Activated CD4-positive, alpha-beta T cell treated with anti-CD3 and anti-CD28 coated beads, Interleukin-2, amount 50 U/mL, for 1 hour (primary cell): ENCODE measurements at places on chromosomes 4 and X.

DNA sequence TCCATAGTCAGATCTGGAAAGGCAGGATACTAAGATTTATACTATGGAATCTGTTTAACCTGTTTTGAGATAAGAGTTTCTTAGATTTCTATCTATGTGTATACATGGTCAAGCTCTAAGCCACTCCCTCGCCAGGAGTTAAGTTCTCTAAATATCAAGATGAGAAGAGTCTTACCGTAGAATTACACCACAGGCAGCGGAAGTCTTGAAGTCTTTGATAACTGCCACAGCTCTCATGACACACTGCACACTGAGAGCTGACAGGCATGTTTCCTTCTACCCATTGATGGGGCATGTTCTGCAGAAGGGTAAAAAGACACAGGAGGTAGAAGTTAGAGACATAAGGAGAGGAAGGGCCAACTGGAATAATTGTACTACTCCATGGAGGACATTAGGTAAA is 67.7 kb downstream of the DGKK start:
- no peak for DNase-seq

DNA sequence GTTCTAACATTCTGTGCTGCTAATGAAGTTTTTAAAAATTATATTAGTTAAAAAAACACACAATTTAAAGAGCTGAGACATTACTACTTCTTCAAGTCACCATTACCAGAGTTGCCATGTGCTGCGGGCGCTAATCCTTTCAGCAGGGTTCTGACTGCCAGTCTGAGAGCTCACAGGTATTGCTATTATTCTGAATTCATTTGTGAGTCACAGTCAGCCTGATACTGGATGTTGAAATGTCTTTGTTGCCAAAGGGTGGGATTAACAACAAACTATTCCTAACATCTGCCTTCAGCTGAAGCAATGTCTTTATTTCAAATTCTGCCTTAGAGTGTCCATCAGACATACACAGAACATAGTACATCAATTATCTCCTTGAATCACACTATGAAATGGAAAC is 197.1 kb upstream of the FGF13 start:
- DNase-seq = no peak

DNA sequence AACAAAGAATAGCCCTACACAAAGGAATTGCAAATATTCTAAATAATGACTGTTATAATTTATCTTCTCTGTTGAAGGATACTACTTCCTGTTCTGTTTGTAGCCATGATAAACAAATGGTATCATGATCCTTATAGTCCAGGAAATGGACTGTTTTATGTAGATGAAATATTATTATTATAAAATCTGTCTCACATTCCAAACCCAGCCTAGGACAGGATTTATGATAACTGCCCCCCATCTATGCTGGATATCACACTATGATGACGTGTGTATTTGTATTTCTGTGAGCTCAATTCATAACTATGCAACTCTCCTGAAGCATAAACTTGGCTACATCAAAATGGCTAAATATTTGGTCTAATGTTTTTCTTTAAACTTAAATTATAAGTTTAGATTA is 21.3 kb downstream of the DMD start:
- no peak for DNase-seq

GRCh38 chr4:92606227-92606626 is 302.5 kb downstream of the GRID2 start:
- no peak for DNase-seq

GRCh38 chrX:63350465-63350877 is 661 bp downstream of the SPIN4 start:
- DNase-seq = no peak

GRCh38 chrX:154734061-154734781 is 16.7 kb downstream of the GAB3 start:
- peak; percentile 38 for DNase-seq

GRCh38 chr4:153140294-153140693 is 63.9 kb upstream of the TRIM2 start:
- DNase-seq = no peak

GRCh38 chr4:183757060-183757459 is 98.0 kb downstream of the TRAPPC11 start:
- no peak for DNase-seq

- peak; percentile 11 for DNase-seq
These were observed at the start of gene NMU for GRCh38 chr4:55635741-55636655. NMU (minus strand) TSS chr4:55636298; CDS start chr4:55636192, 106 bp downstream.

DNA sequence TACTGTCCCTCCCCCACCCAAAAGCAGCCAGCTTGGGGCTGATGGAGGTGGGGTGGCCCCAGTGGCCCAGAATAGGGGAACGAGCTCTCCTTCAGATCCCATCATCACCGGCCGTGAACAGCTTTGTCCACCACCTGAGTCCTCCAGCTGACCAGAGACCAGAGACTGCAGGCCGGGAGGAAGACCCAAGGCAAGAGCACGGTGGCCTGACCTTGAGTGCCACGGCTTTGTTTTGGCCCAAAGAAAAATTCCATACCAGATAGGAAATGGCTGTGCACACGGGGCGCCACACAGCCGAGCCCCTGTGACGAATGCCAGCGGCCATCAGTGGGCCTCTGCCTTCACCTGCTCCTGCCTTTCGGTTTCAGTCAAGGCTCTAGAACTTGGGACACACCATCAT is 5.2 kb downstream of the HMX1 start:
- DNase-seq = no peak

GRCh38 chr4:114027596-114027995 is 48.1 kb upstream of the ARSJ start:
- DNase-seq = no peak

- no peak for DNase-seq
These were observed 17.8 kb downstream of the ZCCHC4 start for GRCh38 chr4:25330335-25330734.

- DNase-seq = no peak
These were observed 575.3 kb upstream of the MAGEB2 start for GRCh38 chrX:29640106-29640505.

DNA sequence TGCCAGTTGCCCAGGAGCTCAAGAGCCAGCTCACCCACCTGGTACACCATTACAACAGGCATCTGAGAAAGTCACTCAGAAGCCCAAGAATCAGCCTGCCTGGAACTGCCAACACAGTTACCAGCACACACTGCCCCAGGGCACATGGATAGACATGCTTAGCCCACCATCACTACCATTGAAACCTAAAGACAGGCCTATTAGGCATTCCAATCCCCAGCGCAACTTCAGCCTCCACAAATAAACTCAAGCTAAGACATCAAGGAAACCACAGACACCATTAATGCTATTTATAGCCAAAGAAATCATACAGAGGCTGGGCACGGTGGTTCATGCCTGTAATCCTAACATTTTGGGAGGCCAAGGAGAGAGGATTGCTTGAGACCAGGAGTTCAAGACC is 42.3 kb downstream of the ATRX start:
- no peak for DNase-seq

GRCh38 chr4:85543832-85544231 is 68.9 kb downstream of the ARHGAP24 start:
- DNase-seq = no peak

GRCh38 chr4:91525621-91526020 is 778.1 kb upstream of the GRID2 start:
- DNase-seq = no peak

DNA sequence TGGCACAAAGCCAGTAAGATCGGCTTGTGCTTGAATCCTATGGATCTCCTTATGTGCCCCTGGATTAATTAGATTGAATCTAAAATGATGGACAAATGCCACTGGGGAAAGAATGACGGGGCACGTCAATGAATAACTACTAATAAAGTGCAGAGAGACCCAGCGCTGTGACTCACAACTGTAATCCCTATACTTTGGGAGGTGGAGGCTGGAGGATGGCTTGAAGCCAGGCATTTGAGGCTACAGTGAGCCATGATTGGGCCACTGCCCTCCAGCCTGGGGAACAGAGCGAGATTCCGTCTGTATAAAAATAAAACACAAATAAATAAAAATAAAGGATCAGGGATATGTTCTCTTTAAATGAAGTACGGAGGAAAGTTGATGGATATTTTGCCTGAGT is 179.4 kb downstream of the DCHS2 start:
- DNase-seq = no peak

DNA sequence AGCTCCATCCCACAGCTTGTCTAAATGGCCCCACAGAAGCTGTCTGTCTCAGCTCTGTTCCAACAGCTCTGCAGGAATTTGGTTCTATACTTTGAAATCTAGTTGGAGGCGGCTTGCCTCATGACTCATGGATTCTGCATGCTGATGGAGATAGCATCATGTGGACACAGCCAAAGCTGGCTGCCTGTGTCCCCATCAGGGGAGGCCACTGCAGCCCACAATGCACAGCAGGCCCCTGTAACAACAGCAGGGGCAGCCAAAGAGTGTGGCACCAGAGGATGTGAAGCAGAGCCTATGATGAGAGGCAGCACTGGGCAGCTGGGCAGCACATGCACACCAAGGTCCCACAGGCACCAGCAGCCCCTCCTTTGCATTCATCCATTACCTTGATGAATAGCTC is 67.2 kb downstream of the DCAF12L1 start:
- DNase-seq = no peak

GRCh38 chr4:28772066-28772465 is 1911.4 kb downstream of the STIM2 start:
- DNase-seq = no peak

DNA sequence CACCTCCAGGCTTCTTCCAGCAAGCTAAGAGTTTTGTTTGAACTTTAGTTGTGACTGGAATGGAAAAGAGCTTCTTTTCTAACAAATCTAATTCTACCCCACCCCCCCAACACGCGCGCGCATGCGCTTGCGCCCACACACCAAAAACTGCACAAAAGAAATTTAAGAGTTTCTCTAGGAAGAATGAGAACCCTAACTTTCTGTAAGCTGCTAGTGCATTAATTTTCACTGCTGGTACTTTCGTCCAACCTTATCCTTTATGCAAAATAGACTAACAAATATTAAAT is 9.0 kb upstream of the INTU start:
- DNase-seq = no peak

GRCh38 chrX:28901637-28902036 is 314.4 kb downstream of the IL1RAPL1 start:
- DNase-seq = no peak

DNA sequence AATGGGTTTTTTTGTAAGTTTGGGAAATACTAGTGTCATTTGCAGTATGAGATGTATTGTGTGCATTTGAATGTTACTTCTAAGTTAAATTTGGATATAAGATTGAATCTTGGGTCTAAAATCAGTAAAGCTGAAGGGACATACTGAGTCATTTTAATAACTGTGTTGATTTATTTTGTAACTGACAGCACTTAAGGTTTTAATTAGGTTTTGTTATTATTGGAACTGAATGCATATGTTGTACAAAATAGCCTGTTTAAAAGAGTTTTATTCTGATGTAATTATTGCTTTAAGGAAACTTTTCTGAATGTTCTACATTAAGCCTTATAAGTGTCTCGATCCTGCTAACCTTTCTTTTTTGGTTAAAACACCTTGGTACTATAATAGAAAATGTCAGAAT is 396.6 kb downstream of the MAPK10 start:
- DNase-seq = no peak

- no peak for DNase-seq
These were observed 21.8 kb upstream of the PPA2 start for GRCh38 chr4:105495667-105496066.

DNA sequence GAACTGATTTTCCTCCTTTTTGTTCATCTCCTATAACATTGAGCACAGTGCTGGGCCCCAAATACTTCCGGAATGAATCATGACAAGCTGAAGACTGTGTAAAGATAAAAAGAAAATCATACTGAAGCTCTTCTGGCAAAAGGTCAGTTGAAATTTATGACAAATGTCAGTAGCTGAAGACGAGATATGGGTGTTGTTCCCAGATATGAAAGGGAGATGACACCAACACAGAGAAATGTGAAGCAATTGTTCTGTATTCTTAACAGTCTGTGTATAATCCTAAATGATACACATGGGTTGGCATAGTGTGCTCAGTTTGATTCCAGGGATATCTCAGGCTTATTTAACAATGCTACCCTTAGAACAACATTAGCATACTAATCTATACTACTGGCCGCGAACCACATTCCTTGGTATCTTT is 170.5 kb upstream of the PITX2 start:
- DNase-seq = no peak

DNA sequence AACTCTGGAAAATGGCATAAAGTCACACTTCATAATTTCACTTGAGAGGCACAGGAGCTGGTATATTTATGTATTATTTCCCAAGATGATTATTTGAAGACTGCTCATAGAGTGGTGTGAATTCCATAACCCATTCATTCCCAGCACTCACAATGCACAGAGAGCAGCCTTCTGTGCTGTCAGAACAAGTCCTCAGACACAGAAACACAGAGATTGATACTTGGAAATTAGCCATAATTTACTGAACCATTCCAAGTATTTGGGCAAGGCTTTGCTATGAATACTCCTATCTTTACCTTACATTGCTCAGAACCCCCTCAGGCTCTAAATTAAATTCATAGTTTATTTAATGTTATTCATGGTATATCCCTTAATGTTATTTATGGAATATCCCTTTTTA is 53.6 kb downstream of the PABPC4L start:
- no peak for DNase-seq

DNA sequence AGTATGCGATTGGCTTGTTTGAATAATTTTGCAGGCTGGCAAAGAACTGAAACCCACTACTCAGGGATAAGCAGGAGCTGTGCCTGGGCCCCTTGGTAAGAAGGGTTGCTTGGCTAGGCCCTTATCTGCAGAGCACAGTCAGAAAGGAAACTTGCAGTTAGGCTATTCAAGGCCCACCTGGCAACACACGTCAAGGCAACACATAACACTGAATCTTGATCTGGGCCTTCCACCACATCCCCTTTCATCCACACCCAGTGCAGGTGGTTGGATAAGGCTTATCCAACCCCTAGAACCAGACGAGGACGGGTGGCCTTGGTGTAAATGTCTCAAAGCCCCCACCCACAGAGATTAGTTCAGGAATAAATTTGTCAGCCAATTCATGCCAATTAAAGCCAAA is 72.8 kb upstream of the NEIL3 start:
- no peak for DNase-seq

DNA sequence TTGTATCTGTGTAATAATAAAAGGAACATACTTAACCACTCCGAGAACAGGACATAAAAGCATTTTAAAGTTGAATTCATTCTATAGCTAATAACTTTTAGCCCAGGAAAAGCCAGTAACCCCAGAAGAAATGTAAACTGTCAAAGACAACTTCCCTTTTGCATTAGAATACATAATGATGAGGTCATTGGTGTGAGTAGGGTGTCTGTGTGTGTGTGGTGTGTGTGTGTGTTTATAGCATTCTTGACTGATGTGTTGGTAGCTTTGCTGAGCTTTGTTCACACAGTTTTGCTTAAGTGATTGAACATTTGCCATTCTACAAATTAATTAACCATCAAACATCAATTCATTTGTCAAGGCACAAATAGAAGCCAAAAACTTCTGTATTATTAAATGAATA is 559.6 kb downstream of the ARAP2 start:
- no peak for DNase-seq

- DNase-seq = no peak
These were observed 78.2 kb downstream of the SH3BGRL start for GRCh38 chrX:81280148-81280547.
